ENCODE measurements at places on chromosomes 5 and 9.

- no peak for DNase-seq
These were observed 4.9 kb upstream of the PRUNE2 start for GRCh38 chr9:76910861-76911260.

- DNase-seq = peak; percentile 32
These were observed 757 bp downstream of the NRARP start for GRCh38 chr9:137301081-137301947.

GRCh38 chr5:31638345-31638744 is 586 bp upstream of the PDZD2 start:
- DNase-seq = no peak

GRCh38 chr5:168404365-168404764 is 81.9 kb upstream of the RARS1 start:
- no peak for DNase-seq

- DNase-seq = no peak
These were observed 15.9 kb downstream of the PLPP1 start for GRCh38 chr5:55518831-55519390.

- DNase-seq = no peak
These were observed 96.7 kb upstream of the SEMA6A start for GRCh38 chr5:116671211-116671736.

GRCh38 chr5:172692981-172693380 is 51.9 kb downstream of the NEURL1B start:
- no peak for DNase-seq

GRCh38 chr5:32812399-32812798 is 101.3 kb downstream of the NPR3 start:
- no peak for DNase-seq

- DNase-seq = no peak
These were observed 408.3 kb downstream of the KDM4C start for GRCh38 chr9:7166074-7166473.

DNA sequence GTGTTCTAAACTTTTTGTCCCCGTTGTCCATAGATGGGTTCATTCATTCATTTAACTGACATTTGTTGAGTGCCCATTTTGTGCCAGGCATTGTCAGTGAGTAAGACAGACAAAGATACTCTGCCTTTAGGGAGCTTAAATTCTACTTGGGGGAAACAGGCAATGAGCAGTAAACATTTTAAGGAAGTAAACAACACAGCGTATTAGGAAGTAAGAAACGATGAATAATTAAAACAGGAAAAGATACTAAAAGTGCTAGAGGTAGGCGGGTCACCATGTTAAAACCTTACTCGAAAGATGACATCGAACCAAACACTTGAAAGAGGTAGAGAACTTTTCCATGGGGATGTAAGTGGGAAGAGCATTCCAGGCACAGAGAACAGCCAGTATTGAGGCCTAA is 5.5 kb upstream of the MAML1 start:
- DNase-seq = no peak

Data from NCI-H345 (cell line).